ENCODE measurements at places on chromosomes 3 and 15.

- no peak for DNase-seq
These were observed 19.1 kb downstream of the KBTBD8 start for GRCh38 chr3:67017211-67017610.

DNA sequence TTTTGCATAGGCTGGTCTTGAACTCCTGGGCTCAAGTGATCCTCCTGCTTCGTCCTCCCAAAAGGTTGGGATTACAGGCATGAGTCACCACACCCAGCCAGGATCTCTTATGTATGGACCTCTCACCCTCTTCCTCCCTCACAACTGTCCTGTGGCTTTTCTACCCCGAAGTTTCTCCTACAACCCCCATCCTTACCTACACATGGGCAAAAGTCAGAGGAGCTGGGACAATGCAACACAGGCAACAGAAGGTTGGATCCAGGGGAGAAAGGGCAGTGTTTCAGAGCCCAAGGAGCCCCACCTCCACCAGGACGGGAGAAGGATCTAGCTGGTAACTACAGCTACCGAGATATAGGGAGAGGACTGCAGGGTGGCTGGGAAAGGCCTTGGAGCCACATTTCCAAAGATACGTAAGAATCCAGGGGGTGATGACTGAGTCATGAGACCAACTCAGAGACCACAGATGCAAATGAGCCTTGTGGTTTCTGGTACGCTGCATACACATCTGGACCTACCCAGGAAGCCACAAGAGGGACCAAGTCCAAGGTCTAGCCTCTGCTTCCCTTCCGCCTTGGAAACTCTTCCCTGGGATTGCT is 13.6 kb downstream of the IGDCC4 start:
- DNase-seq, result no peak

DNA sequence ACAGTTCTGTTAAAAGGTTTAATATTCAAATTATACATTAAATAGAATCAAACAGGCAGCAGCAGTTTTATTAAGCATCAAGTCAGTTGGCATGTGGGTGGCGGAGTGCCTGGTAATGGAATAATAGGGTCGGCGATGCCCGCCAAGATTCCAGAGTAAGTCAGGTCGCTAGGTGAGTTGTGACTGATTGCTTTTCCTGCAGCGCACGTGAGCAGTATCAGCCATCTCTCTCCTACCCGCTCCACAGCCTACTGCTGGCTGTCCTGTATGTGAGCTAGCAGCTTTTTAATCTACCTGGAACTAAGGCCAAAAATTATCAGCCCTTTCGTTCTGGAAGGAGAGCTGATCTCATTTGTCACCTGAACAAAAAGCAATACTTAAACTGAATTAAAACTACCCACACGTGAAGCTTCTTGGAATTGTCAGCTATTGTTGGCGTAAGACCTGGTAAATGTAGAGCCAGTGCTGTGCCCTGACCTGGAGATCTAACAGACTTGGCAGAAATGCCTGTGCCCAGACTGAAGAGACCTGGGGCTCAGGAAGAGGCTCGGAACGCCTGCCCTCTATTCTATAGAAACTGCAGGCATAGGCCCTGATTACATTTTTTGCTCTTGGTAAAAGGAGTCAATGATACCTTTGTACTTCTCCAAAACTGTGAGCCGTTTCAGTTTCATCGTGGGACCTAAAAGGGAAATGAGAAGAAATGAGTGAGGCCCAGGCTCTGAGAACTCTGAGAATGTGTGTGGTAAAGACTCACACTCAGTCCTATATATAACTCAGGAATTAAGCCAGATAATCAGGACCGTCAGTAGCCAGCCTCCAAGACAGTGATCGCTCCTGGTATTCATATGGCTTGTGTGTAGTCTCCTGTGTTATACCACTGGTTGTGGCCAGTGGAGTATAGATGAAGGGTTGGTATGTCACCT is 21.9 kb downstream of the IDH3A start:
- peak; percentile 24 for DNase-seq

- DNase-seq, result no peak
These were observed 17.8 kb downstream of the MAP2K1 start for GRCh38 chr15:66404532-66404931.

DNA sequence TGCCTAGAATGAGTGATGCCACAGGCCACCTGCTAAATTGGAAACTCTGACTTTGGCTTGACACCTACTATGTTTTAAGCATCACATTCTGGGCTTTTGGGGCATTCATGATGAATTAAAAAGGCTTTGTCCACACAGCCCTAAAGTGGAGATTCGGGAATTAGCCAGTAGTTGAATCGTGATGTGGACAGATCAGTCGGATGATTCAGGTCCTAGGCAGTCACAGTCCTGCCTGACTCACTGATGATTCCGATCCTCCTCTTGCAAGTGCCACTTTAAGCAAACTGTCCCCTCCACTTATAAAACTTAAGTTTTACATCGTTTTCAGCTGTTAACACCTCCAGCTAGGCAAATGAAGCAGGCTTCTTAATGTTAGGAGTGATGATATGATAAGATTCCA is 75.3 kb downstream of the SYNPR start:
- no peak for DNase-seq

DNA sequence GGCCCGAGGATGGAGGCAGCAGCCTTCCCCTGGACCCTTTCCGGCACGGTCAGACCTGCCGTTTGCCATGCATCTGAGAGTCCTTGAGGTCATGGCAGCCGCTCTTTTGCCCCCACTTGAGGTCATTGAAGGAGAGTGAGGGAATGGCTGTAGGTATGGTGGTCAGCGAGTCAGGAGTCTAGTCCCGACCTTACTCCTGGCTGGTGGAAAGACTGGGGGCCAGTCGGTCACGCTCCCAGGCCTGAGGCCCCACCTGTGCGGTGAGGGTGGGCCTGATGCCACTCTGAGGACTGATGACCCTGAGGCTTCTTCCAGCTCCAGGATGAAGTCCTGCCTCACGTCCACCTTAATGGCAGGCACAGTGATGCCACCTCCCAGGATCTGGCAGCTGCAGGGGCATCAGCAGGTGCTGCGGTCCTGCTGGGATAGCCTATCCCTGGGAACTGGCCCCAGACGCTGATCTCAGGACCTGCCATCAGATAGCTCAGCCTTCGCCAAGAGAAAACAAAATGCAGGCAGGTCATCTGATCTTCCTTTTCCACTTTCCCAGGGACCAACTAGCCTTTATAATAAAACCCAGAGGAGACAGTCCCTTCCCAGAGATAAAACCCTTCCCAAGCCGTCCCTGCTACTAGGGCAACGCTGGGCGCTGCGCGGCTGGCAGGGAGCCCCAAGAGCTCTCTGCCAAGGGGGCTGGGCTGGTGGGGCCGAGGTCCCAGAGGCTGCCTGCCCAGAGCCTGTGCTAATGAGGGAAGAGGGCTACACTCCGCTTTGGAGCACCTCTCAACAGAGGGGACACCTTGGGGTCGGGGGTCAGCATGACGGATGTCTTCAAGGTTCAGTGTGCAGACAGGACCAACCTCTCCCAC is 42.2 kb downstream of the TM2D3 start:
- DNase-seq, result no peak

GRCh38 chr3:177948716-177949425 is 587.4 kb upstream of the KCNMB2 start:
- no peak for DNase-seq

- DNase-seq, result no peak
These were observed 775.9 kb downstream of the AGBL1 start for GRCh38 chr15:86855307-86856291.

DNA sequence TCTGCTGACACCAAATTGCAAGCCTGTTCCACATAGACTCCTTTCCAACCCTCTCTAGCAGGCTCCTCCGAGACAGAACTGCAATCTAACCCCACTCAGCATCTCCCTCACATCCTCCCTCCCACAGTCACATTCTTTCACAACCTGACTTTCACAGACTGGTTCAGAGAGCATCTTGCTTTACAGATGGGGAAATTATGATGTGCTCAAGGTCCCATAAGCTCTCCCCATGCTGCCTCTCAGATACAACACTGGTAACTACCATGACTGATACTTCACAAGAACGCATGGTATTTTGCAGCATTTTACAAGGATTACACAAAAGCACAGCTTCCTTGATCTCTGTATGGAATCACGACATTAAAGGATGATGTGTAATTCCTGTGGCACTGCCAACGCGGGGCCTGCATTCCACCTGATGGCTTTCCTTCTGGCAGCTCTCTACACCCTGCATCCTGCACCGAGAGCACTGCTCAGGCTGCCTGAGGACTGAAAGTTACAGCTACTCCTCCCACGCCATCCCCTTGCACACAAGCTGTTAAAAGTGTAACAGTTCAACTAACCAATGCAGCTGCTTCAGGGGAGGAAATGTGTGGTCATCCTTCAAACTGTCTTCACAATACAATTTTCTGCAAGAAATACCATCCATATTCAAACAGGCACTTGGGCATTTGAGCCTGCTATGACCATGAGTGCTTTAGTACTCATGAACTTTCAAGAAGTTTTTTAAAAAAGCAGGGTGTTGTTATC is 27.6 kb downstream of the TBC1D2B start:
- DNase-seq, result no peak

- no peak for DNase-seq
These were observed 10.1 kb downstream of the COL8A1 start for GRCh38 chr3:99648516-99648915.

DNA sequence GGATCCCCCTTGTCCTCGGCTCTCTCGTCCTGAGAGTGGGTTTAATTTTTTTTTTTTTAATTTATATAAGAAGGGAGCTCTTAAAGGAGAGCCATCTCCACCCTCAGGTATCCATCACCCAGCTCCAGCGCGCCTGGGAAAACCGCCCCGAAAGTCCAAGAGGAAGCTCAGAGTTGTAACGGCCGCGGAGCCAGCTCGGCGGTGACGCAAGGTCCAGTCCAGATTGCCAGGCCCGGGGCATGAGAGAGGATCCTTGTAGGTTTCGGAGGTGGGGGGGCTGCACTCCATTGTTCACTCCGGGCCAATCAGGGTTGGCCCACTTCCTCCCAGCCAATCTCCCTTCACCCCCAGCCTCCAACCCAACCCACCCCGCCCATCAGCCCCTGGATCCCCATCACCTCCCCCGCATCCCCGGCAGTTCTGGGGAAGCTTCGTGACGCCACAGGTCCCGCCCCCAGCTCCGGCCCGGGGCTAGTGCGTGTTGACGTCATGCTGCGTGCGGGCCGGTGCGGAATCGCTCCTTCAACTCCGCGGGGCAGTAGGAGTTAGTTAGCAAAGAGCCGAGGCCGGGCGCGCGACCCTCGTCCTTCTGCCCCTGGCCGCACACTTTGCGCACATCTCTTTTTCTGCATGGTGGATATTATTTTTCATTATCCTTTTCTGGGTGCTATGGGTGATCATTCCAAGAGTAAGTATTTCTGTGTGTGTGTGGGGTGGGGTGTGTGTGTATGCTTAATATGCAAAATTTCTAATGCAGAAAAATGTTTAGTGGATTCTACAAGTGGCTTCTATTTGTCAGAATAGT is at the start of gene ISL2:
Gene ISL2, plus strand, starts transcription at position 520 of the 805 bp plus-strand sequence. Its CDS starts 111 bp downstream, at position 631.
- DNase-seq, result peak; percentile 91

GRCh38 chr3:99175276-99175812 is 273.8 kb upstream of the DCBLD2 start:
- DNase-seq, result no peak

DNA sequence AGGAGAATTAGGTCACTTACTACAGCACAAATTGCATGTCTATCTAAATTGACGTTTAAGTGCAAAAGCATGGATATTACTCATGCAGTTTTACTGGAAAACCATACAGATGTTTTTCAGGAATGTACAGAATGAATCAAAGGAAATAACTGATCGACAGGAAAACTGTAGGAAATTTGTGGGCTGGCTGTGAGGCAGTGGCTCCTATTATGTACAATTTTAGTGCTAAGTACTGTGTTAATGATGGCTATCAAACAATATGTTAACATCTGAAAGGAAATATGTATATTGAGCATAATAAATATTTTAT is 6.9 kb downstream of the NUDT16 start:
- no peak for DNase-seq

DNA sequence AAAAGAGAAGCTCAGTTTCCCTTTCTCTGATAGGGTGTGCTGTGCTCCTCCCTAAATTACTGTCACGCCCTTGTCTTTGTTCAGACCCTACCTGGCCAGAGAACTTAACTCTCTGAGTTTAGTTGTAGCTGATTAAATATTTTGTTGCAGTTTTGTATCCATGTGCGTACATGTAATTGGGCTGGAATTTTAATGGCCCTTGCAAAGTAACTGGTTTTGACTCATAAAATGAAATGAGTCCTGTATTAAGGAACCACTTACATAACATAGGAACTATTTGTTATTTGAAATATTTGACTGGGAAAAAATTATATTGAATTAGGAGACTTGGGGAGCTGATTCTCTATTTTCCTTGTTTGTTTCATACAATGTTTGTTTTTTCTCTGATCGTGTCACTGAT is 80.2 kb downstream of the LRRK1 start:
- DNase-seq, result no peak

GRCh38 chr3:151684094-151684493 is 49.6 kb upstream of the AADACL2 start:
- no peak for DNase-seq

DNA sequence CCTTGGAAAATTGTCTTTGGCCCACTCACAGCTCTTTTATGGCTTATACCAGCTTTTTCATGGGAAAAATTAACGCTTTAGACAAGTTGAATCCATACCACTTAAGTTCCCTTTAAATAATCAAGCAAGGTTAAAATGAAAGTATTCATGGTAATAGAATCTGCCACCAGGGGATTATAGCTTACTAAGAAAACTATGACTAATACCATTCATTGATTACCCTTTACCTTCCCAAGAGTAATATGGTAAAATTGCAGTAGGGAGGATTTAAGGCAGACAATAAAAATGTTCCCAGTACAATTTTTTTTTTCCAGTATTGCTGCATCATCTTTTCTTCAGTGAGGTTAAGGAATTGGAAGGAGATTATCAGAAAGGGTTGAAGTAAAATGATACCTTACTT is 641.1 kb upstream of the NAALADL2 start:
- DNase-seq, result no peak

GRCh38 chr3:129657261-129658046 is 51.0 kb upstream of the PLXND1 start:
- DNase-seq, result no peak

GRCh38 chr3:13162549-13163320 is 89.5 kb upstream of the IQSEC1 start:
- DNase-seq, result peak; percentile 78

GRCh38 chr3:111541911-111542483 is at the start of gene CD96:
Gene CD96, plus strand, starts transcription at chr3:111542197. Its CDS starts 52 bp downstream, at chr3:111542249.
- DNase-seq, result no peak

DNA sequence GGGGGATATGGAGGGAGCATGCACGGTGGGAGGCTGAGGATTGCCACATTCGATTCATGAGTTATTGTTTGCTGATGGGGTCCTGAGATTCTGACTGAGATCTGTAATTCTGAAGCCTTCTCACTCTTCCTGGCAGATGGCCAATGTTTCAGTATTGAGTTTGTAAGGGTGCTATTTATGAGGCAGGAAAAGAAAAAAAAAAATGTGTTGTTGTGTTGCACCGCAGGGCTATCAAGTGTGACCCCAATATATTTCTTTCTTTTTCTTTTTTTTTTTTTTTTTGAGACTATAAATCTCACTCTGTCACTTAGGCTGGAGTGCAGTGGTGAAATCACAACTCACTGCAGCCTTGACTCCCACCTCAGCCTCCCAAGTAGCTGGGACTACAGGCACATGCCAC is 3.2 kb upstream of the SENP2 start:
- DNase-seq, result no peak

GRCh38 chr3:113910966-113911365 is 36.8 kb upstream of the ZDHHC23 start:
- no peak for DNase-seq

GRCh38 chr3:10437272-10437994 is 68.0 kb downstream of the ATP2B2 start:
- DNase-seq, result no peak
